ENCODE measurements at places on chromosomes 1 and 21. TPM values are rescaled to one million over a fixed set of nuclear protein-coding genes. Genes with fewer than 3 reads are reported as not detected.

DNA sequence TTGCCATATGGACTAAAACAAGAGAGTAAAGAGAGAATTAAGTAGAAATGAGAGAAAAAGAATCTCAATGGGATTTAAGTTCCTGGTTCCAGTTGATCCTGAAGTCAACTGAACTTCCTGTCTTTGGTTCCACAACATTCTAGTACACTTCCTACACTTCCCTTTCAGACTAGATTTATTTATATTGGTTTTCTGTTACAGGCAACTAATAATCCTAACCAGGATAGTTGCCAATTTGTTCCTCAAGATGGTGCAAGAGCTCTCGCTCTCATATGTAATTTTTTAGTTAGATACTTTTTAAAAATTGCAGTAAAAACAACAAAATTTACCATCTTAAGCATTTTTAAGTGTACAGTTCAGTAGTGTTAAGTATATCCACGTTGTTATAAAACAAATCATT, 28.8 kb upstream of the TRIM45 start:
- DNase-seq = no peak
- no peak overlapping the region for H3K27ac ChIP-seq
- H3K27me3 ChIP-seq = no peaks in the 10 kb centered on the region
- H3K4me1 ChIP-seq = peaks cover 20% of the 10 kb centered on the region

- H3K27ac ChIP-seq = no peak overlapping the region
- H3K4me1 ChIP-seq = peaks cover 10% of the 10 kb centered on the region
- no peak for DNase-seq
- no peak overlapping the region for H3K4me3 ChIP-seq
- peaks cover 53% of the 10 kb centered on the region for H3K27me3 ChIP-seq
- no peaks in the 10 kb centered on the region for H3K36me3 ChIP-seq
Observed at GRCh38 chr1:47582891-47583608, 145.2 kb downstream of the FOXD2 start.

GRCh38 chr1:244865028-244865371, 657 bp upstream of the HNRNPU start:
- peaks cover 35% of the 10 kb centered on the region for H3K4me1 ChIP-seq
- H3K27me3 ChIP-seq = no peaks in the 10 kb centered on the region
- DNase-seq = no peak
- H3K27ac ChIP-seq = peak overlapping the region; percentile 99

DNA sequence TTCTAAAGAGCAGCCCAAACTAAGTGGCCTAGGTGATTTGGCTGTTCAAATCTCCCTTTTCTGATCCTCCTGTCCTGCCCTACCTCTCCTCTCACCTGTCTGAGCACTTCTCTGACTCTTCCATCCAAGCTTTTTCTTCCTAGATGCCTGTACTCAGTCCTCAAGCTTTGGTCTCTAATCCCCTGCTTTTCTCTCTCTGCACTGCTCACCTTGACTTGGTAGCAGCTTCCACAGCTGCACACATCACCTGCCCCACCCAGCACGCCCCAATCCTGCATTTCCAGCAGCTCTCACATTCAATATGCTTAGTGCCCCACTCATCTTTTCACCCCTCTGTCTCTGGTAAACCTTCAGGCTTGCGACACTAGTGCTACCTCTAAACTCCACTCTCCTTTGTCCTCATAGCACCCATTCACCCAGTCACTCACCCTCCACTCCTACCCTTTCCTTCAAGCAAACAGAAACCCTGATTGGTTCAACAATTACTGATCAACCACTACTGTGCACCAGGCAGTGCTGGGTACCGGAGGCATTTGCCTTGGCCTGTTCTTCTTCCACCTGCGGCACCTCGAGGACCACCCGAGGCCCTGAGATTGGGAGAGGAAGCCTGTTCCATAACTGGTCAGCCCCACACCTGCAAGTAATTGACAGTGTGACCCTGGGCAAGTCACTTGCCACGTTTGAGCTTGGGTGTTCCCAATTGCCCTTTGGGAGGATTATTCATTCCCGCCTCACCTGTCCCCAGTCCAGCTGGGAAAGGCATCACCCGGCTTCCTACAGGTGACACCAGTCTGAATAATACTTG, 136.1 kb upstream of the EDN2 start:
- no peak for DNase-seq
- no peaks in the 10 kb centered on the region for H3K36me3 ChIP-seq
- no peak overlapping the region for H3K4me3 ChIP-seq
- H3K27me3 ChIP-seq = peaks cover 12% of the 10 kb centered on the region
- H3K4me1 ChIP-seq = peaks cover 10% of the 10 kb centered on the region

AMPD1 gene
- total RNA-seq = not detected

TMOD4 gene
- 2.0 TPM for total RNA-seq

TAF13 gene
- total RNA-seq = 22.0 TPM

NR1I3 gene
- total RNA-seq = not detected

All from progenitor cell of endocrine pancreas (in vitro differentiated cells).